ENCODE measurements at places on chromosomes 16 and 17.
A peak's percentile ranks its signal among the peaks of the same experiment; 100 is the strongest.

DNA sequence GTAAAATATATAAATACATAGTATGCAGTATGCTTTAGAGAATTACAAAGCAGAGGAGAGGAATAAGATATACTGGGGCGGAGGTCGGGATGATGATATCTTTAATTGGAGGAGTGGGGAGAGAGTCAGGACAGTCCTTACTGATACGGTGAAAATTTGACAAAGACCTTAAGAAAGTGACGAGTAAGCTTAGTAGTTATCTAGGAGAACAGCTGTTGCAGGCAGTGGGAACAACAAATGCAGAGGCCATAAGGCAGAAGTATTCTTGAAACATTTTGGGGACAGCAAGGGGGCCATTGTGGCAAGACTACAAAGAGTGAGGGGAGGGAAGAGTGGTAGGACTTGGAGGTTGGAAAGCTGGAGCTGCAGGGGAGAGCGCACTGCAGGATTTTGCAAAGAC is 22.3 kb upstream of the CDC6 start:
- no peak for DNase-seq

DNA sequence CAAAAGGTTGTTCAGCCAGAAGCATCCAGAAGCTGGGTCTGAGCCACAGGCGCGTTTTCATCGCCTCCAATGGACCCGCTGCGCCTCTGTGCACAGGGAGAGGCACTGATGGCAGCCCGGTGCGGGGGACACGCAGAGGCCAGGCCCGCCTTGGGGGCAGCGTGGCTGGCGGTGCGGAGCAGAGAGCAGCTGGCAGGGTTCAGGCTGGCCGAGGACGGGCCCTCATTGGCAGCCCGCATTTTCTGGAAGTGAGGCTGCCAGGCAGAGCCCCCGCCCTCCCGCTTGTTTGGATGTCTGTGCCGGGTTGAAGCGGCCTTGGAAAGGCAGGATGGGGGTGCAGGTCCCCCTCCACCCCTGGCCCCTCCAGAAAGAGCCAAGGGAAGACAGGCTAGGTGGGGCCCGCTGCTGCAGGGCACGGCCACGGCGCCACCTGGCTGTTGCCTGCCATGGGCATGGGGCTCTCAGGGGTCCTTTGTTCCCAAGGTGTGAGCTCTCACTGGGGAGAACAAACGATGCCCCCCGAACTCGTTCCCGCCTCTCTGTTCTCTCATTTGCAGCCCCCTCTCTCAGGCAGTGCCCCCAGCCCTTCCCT is 18.8 kb downstream of the GSE1 start:
- no peak for DNase-seq

DNA sequence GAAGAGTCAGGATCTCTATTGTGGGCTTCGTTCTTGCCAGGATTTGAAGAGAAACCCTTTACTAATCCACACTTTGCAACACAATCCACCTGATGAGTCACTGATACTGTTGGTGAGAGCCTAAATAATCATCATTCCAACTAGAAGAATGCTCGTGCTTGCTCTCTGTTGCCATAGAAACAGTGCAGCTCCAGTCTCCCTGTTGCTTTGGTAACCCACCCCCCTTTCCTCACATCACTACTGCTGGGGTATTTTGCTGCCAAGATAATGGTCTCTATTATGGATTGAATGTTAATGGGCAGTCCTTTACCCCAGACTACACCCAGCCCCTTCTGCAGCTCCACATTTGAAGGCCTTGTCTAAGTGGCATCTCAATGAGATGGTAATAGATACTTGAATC is 190.4 kb downstream of the ABCC12 start:
- no peak for DNase-seq

DNA sequence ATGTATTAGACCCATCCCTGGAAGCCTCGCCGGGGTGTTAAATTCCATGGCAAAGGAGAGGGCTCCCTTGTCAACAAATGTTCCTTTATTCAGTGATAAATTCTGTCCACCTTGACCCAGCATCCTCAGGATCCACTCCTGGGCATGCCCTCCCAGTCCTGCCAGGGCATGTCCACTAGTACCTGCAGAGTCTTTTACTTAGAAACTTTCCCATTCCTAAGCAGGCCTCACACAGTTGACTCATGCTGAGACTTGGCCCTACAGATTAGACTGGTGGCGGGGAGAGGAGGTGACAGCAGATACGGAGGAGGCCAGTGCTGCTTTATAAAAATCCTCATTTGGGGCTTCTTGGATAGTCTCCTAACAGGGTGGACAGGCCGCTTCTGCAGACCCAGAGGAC is 88.8 kb downstream of the CYLD start:
- DNase-seq: peak; percentile 14

Data from sciatic nerve (tissue), 2 donors.